ENCODE measurements at places on chromosomes 1 and 21. TPM values are rescaled to one million over a fixed set of nuclear protein-coding genes. Genes with fewer than 3 reads are reported as not detected.

DNA sequence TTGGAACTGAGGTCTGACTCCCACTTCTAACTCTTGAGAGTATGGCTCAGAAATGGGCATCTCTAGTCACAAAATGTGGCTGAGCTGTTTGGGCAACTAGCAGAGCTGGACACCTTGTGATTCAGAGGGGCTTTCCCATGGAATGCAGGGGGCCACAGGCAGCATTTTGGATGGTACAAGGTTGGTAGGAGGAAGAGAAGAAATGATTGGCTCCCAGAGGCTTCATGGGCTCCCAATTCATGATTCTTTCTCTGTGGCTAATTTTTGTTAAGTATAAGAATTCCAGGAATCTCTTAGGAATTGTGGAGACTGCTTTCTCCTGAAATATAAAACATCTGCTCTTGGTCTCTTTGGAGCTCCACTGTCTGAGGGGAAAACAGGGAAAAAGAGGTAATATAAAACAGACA, 49.7 kb downstream of the PBX1 start:
- DNase-seq = no peak

DNA sequence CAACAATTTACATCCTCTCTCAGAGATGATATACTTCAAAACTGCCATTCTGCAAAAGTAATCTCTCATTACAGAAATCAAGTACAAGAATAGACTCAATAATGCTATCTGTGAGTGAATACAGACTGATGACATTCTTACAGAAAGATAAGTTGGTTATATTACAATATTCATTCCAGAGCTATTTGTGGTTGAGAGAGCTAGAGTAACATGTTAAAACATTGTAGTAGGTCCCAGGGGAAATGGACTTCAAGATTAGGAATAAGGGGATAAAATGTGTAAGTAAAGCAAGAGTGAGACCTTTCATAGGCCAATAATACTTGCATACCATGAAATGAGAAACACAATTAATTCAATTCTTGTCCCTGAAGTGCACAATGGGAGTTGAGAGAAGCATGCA, 1.5 kb downstream of the F13B start:
- no peak for DNase-seq

DNA sequence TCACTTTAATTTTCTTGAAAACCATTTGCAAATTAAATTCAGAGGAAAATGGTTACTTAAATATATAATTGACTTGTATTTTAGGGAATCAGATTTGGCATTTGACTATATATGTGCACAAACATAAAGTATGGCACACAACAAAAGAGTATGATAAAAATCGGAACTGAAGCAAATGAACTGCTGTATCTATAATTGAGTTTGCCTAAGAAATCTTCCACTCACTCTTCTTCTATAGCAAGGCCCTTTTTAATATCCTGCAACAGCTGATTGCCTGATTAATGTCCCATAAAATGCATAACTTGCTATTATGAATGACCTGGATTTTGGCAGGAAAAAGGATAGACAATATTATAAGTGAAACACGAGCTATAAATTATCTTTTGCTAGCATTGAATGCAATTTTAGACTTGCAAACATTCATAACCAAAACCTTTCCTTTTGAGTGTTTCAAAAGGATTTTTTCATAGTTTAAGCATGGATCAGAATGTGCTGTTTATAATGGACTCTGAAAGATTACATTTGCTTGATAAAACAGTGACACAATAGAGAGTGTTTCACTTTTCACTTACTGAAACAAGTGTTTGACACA, 2204.3 kb downstream of the MRPL39 start:
- no peak for DNase-seq

Gene CD1E
- total RNA-seq = 0.72 TPM

Measured in umbilical cord (tissue), 2 donors.